Muscle of leg (tissue), 16 donors: ENCODE measurements at places on chromosomes 6 and 20. TPM values are rescaled to one million over a fixed set of nuclear protein-coding genes. Genes with fewer than 3 reads are reported as not detected.
A peak's percentile ranks its signal among the peaks of the same experiment; 100 is the strongest.

GRCh38 chr20:34701405-34702085 is 2.6 kb upstream of the TP53INP2 start:
- no peak for DNase-seq

DNA sequence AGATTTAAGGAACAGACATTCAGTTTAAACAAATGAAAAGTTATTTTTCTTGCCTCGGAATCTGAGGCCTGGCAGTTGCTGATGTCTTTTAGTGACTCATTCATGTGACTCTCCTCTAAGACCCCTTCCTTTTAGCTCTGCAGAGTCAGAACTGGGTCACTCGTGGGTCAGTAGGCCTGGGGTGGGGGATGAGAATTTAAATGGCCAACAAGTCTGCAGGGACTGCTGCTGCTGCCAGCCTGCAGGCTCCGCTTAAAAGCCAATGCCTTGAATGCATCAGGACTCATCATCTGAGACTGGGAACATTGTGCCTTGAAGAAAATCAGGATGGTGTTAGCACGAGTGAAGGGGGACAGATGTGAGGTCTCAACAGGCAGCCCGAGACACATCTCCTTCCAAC is 404.3 kb downstream of the CDH26 start:
- peak; percentile 11 for DNase-seq

- no peak for DNase-seq
Measured at GRCh38 chr6:33592595-33593413, 12.7 kb upstream of the BAK1 start.

DNA sequence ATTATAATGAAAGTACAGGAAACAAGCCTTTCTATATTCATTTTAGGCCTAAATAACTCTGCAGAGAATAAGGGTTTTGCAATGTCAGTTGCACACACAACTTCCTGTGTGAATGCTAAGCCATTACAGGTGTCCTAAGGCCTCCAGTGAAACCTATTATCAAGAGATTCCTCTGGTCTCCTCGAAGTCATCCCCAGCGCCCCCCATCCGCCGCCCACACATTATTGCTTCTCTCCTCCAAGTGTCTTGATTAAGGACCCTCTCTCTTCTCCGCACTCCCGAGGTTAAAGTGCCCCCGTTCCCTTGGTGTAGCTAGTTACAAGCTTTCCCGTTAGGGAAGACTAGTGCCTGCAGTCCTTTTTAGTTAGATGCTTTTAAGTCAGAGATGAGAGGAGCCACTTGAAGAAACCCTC is 1.3 kb downstream of the HIVEP2 start:
- DNase-seq, result peak; percentile 52

DNA sequence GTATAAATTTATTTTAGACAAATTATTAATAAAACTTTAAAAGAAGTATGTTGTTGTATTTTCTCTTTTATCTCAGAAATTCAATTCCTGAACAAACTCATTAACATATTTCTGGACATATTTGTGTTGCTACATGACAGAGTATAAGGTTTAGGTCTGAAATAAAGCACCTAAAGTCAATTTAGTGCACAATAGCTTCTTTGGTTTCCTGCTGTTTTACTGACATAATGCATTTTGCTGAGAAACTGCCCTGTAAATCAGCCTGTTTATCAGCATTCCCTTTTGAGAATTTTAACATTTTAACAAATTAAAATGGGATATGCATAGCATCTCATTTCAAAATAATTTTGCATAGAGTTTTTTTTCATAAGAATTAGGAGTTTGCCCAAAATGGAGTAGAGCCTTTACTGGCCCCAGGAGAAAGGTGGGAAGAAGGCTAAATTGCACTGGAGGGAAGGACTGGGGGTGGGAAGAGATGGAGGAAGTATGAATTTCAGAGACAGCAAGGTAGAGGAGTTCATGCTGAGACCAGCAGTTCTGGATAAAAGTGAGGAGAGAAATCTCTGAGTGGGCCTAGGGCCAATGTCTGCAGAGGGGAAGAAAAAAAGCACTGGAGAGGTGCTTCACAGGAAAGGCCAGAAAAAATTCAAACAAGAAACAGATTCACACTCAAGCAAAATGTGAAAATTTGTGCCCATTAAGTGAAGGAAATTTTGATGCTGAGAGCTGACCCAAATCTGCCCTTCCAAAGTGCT is 324.2 kb upstream of the HSF2 start:
- peak; percentile 84 for DNase-seq

DNA sequence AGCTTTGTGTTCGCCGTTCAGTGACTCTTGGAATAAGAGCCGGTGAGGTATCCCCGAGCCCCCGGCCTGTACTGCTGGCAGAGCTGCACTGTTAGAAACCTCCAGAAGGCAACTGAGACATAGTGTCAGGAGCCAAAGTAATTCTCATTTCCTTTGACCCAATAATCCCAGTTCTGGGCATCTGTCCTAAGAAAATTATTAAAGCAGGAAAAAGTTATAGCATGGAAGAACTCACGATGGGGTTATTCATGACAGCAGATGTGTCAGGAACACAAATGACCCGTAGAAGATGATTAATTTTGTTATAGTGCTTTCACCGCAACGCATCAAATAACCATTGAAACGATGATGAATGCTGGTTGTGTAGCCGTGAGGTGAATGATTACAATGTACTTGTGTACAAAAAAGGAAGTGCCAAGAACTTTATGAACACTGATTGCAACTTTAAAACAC is 20.3 kb downstream of the CYP21A2 start:
- peak; percentile 56 for DNase-seq

GRCh38 chr6:85465762-85466161 is 15.9 kb downstream of the NT5E start:
- DNase-seq, result no peak

- DNase-seq, result peak; percentile 20
Measured at GRCh38 chr20:31930779-31931178, 21.1 kb downstream of the PDRG1 start.

DNA sequence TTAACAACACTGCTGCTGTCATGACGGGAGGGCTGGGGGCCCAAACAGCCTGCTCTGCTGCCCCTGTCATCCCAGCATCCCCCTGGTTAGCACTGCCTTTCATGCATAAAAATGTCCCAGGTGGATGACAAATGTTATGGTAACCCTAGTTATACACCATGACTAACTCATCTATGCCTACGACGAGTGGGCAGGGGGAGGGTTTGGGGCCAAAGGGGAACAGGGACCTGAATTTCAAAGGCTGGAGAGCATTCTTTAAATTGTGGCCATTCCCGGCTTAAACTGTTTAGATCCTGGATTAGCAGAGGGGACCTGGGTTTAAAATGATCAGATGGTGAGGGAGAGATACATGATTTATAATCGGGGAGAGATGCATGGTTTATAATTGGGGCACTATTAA is 24.4 kb downstream of the GNAS-AS1 start:
- peak; percentile 45 for DNase-seq

GRCh38 chr6:165886169-165886568 is 223.1 kb upstream of the PDE10A start:
- DNase-seq, result no peak

DNA sequence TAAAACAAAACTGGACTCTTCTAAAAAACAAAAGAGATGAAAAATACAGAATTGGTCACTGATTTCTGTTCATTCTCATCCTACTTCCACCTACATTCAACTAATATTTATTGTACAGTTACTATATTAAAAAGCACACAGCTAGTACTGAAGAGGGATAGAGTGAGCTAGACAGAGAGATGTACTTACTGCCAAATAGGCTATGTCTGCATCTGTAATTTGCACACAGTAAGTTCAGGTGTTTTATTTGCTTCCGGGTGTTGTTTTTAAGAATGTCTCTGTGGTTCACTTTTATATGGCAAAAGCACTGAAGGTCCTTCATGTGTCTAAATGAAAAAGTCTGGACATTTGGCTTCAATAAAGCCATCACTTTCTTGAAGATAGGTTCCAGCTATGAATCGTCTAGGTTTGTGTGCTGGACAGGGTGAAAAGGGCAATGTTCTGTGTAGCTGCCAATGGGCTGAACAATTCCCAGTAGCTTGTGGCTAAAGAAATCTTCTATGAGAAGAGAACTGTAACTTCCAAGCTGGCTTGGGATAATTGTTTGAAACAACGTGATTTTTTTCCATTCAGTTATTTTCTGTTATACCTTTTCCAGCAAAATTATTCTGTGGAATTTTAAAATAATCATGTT is 47.3 kb downstream of the EPB41L2 start:
- DNase-seq, result peak; percentile 92

GRCh38 chr20:48295966-48296421 is 510.7 kb upstream of the SULF2 start:
- peak; percentile 46 for DNase-seq

DNA sequence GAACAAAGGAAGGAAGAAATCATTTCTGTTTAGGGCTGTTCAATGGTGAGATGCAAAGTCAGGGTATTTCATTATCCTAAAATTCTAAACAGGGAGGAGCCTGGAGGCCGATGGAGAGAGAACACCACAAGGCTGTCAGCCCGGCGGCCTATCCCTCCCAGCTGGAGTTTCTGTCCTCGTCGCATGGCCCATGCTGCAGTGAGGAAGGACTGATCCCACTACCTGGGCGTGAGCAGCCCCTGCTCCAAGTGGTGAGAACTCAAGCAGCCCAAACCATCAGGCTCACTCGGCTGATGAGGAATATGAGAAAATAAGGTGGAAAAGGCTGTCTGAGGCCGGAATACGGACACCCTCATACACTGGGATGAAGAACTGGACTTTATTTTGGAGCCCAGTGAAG is 30.8 kb downstream of the DIDO1 start:
- DNase-seq, result no peak

GRCh38 chr6:128479048-128479666 is 41.2 kb downstream of the PTPRK start:
- DNase-seq, result no peak

GRCh38 chr6:14889188-14889587 is 356.7 kb upstream of the JARID2 start:
- no peak for DNase-seq

GRCh38 chr6:161359618-161359945 is 85.7 kb upstream of the AGPAT4 start:
- no peak for DNase-seq

- no peak for DNase-seq
Measured at GRCh38 chr20:20017844-20018185, 653 bp downstream of the NAA20 start.

- no peak for DNase-seq
Measured at GRCh38 chr20:21569586-21569985, 55.7 kb upstream of the NKX2-2 start.

- DNase-seq, result peak; percentile 85
Measured at GRCh38 chr20:55140631-55141030, 665.2 kb downstream of the DOK5 start.

- DNase-seq, result no peak
Measured at GRCh38 chr20:18780385-18781130, 33.0 kb upstream of the SCP2D1 start.

GRCh38 chr20:47300071-47300470 is 56.4 kb downstream of the ZMYND8 start:
- no peak for DNase-seq

DNA sequence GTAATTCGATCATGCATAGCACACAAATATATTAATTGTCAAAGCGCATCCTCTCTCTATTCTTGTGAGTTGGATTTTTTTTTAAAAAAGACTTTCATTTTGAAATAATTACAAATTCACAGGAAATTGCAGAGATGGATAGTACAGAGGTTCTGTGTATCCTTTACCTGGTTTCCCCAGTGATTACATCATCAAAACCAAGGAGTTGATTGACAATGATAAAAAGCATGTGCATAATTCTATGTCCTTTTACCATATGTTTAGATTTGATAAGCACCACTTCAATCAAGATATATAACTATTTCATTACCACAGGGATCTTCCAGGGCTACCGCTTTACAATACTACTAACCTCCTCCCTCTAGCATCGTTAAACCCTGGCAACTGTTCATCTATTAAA is 40.2 kb downstream of the CCN2 start:
- no peak for DNase-seq

DNA sequence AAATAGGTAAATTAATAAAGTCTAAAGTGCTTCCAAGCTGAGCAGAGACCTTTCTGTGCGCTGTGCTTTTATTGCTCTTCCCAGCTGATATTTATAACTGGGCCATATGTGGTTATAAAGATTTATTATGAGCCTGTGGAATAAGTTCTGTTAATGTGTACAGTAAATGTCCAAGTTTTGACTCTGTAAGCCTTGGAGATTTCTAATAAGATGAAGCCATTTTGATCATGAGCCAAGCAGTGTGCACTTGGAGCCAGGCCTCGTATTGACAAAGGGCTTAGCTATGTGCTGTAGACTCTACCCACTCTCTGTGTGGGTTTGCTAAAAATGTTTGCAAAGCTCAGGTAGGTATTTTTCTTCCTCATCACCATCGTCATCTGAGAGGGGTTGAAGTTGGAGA is 361.1 kb downstream of the FOXA2 start:
- DNase-seq, result peak; percentile 17

DNA sequence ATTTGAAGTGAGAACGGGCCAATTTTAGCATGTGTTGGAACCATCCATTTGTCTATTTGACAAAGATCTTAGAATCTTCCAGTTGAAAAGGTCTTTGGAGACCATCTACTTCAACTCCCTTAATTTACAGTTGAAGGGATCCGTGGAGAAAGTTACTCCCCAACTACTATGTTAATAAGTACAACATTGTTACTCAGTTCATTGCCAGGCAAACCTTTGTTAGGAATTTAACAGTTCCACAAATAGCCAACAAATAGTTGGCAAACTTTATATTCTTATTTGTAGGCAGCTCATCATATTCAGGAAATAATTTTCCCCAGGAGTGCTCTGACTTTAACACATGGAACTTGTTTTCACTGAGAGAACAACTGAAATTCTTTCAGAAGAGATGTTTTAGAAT is 81.0 kb upstream of the FLRT3 start:
- DNase-seq, result peak; percentile 98

DNA sequence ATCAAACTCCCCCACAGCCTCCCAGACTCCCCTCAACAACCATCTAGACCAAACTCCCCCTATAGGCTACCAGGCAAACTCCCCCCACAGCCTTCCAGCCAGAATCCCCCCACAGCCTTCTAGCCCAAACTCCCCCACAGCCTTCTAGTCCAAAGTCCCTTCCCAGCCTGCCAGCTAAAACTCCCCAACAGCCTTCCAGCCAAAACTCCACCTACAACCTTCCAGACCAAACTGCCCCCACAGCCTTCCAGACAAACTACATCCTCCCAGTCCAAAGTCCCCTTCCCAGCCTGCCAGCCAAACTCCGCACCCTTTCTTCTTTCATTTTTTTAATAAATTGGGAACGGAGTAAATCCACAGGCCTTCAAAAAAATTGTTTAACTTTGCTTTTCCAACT is 37.4 kb upstream of the SYNDIG1 start:
- peak; percentile 32 for DNase-seq

The BACH2 gene
- total RNA-seq, result 3.6 TPM

The KHDC1L gene
- 0.13 TPM for total RNA-seq

The PHF3 gene
- 55.7 TPM for total RNA-seq

The AKIRIN2 gene
- 13.0 TPM for total RNA-seq

The COL12A1 gene
- 658 TPM for total RNA-seq

The KCNS1 gene
- 0.04 TPM for total RNA-seq

The SMPDL3A gene
- 10.2 TPM for total RNA-seq

The KCNQ2 gene
- 2.9 TPM for total RNA-seq

The TMC2 gene
- not detected for total RNA-seq

The TCP11 gene
- 0.44 TPM for total RNA-seq

The NKAPL gene
- total RNA-seq, result 0.71 TPM

The PDSS2 gene
- total RNA-seq, result 6.6 TPM

The TBXT gene
- total RNA-seq, result not detected

The WFDC10B gene
- total RNA-seq, result not detected

The KIAA0408 gene
- total RNA-seq, result 17.6 TPM

The TINAG gene
- total RNA-seq, result 0.04 TPM

The GRIK2 gene
- 1.3 TPM for total RNA-seq

The PHIP gene
- total RNA-seq, result 25.8 TPM

The STMND1 gene
- not detected for total RNA-seq
